Lung microvascular endothelial cell (primary cell): ENCODE measurements at places on chromosomes 1 and 21.

- DNase-seq, result no peak
Measured at GRCh38 chr1:9025449-9025848, 774 bp downstream of the SLC2A7 start.

DNA sequence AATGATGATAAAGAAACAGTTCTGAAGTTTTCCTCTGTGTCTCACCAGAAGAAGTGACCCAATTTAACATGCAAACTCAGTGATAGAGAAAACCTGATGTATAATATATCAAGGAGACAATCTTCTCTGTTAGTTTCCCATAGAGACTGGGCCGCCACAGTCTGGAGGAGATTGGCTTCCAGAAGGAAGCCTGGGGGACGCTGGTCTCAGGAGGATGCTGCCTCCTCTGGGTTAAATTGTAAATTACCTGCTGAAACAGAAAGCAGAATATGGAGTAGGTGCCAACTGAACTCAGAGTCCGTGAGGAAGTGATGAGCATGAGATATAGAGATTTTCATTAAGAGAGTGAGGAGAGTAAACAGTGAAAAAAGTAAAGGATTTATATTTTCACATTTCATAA, 15.8 kb downstream of the OR14I1 start:
- DNase-seq, result no peak

DNA sequence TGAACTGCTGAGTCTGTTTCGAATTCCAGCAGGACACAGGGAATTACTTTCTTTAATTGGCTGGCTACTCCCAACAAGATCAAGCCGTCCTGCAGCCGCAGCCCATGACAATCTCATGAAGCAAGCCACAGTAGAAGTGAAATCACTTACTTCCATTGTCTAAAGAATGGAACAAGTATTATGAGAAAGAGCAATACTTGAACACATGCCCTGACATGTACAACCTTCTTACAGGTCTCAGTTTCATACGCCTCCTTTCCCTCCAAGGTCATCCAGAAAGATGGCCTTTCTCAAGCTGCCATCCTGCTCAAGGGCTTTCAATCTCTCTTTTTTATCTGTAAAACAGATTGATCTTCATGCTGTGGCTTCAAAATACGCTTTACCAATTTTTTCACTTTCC, 85.1 kb downstream of the PCSK9 start:
- no peak for DNase-seq

DNA sequence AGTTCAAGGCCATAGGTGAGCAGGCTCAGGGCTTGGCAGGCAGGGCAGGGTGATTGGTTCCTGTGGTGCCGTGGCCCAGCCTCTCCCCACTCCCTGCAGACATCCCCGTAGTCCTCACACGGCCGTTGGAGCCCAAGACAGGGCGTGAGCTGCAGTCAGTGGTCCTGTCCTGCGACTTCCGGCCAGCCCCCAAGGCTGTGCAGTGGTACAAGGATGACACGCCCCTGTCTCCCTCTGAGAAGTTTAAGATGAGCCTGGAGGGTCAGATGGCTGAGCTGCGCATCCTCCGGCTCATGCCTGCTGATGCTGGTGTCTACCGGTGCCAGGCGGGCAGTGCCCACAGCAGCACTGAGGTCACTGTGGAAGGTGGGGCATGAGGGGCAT, 71.9 kb downstream of the OBSCN start:
- no peak for DNase-seq

DNA sequence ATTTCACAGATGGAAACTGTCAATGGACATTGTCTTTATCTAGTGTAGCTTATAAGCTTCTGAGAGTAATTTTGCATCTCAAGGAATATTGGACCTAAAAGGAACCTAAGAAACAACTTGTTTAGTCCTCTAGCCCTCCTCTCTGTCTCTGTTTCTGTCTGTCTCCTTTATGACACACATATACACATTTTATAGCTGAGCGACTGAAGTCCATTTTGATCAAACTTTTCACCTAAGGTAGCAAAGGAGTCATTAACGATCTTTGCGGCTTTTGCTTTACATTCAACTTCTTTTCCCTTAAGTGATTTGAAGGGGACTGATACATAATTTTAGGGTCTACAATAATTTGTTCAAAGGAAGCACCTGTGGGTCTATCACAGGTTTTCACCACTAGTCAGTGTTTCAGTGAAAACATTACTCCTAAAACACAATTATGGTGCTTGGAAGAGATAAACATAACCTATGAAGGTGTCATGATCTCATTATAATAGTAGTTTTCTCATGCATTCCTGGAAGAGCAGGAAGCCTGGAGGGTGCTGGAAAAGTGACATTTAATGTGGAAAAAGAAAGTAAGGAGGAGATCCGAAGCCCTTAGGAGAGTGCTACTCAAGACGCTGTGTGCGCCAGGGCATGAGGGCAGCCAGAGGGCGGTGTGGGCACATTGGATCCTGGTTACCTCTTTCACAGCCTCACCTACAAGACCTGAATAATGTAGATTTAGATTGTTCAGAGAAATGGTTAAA, 248.6 kb downstream of the DNM3 start:
- peak; percentile 78 for DNase-seq
